PC-3 (cell line): ENCODE measurements at places on chromosomes 16 and 17. TPM values are rescaled to one million over a fixed set of nuclear protein-coding genes. Genes with fewer than 3 reads are reported as not detected.
A peak's percentile ranks its signal among the peaks of the same experiment; 100 is the strongest.

Gene MILR1
- 10.1 and 13.3 TPM in 2 replicates for total RNA-seq

Gene TNFRSF13B
- not detected in 2 replicates for total RNA-seq

Gene RUNDC3A
- total RNA-seq, result 0.29 and 1.4 TPM in 2 replicates

Gene TP53TG3C
- not detected in 2 replicates for total RNA-seq

Gene ACSM2A
- total RNA-seq, result not detected in 2 replicates

Gene OR1G1
- not detected in 2 replicates for total RNA-seq

Gene CES3
- total RNA-seq, result 0.26 and 0.58 TPM in 2 replicates

Gene BIRC5
- total RNA-seq, result 271 and 304 TPM in 2 replicates

Gene SEPTIN12
- not detected in 2 replicates for total RNA-seq

GRCh38 chr17:83079352-83079747 is at the start of gene METRNL:
Gene METRNL (plus strand): TSS chr17:83079609. CDS start chr17:83079816, 207 bp downstream.
- no peaks in the 10 kb centered on the region for H3K36me3 ChIP-seq
- DNase-seq, result peak; percentile 59
- no peak within 1 kb of the TSS for H3K27ac ChIP-seq
- H3K4me3 ChIP-seq, result peak within 1 kb of the TSS; percentile 73
- H3K27me3 ChIP-seq, result 0 out of 2 replicates have a peak, but pooled peaks cover 6% of the 10 kb centered on the region

DNA sequence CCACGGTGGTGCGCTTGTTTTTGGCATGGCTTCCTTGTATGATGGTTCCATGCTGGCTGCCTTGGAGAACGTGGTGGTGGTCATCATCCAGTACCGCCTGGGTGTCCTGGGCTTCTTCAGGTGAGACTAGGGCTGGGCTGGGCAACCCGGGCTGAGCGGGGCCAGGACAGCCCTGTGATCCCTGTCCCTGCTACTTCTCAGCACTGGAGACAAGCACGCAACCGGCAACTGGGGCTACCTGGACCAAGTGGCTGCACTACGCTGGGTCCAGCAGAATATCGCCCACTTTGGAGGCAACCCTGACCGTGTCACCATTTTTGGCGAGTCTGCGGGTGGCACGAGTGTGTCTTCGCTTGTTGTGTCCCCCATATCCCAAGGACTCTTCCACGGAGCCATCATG is 4.9 kb downstream of the CES2 start:
- no peak overlapping the region for H3K27ac ChIP-seq
- 0 out of 2 replicates have a peak, but pooled peaks cover 4% of the 10 kb centered on the region for H3K4me1 ChIP-seq
- H3K4me3 ChIP-seq, result no peak overlapping the region
- H3K36me3 ChIP-seq, result no peaks in the 10 kb centered on the region
- no peak for DNase-seq

DNA sequence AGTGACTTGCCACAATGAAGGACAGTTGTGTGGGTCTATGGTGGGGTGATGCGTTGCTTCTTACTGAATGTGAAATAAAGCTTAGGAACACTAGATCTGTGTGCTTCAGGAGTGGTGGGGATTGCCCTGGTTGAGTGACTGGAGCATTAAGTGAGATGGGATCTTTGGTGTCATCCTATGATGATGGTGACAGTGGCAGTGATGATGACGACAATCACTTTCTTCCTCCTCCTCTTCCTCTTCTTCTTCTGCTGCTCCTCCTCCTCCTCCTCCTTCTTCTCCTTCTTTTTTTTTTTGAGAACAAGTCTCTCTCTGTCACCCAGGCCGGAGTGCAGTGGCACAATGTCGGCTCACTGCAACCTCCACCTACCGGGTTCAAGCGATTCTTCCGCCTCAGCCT is 396.8 kb downstream of the SEC14L1 start:
- no peak overlapping the region for H3K27ac ChIP-seq
- H3K4me1 ChIP-seq, result no peaks in the 10 kb centered on the region
- H3K4me3 ChIP-seq, result no peak overlapping the region
- H3K27me3 ChIP-seq, result peaks cover 41% of the 10 kb centered on the region
- no peak for DNase-seq

- H3K27ac ChIP-seq, result no peak overlapping the region
- H3K4me3 ChIP-seq, result no peak overlapping the region
- H3K4me1 ChIP-seq, result peaks cover 12% of the 10 kb centered on the region
- H3K27me3 ChIP-seq, result no peaks in the 10 kb centered on the region
- DNase-seq, result no peak
Observed at GRCh38 chr16:84246679-84247077, 6.9 kb upstream of the KCNG4 start.

DNA sequence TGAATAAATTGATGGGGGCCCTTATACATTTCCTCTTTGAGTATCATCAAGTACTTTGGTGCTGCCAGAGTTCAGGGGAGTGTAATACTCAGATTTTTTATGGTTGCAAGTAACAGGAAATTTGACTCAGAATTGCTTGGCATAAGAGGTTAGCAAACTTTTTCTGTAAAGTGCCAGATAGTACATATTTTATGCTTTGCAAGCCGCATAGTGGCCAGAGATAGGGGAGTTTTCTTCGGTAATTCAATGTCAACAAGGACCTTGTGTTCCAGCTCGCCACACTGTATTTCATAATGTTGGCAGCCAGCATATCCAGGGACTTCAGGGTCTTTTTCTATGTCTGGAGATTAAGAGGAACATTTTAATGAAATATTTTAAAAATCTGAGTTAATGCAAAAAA is 51.0 kb upstream of the MARCHF10 start:
- H3K4me3 ChIP-seq, result no peak overlapping the region
- peaks cover 35% of the 10 kb centered on the region for H3K4me1 ChIP-seq
- H3K27me3 ChIP-seq, result no peaks in the 10 kb centered on the region
- no peaks in the 10 kb centered on the region for H3K36me3 ChIP-seq

- H3K27me3 ChIP-seq, result no peaks in the 10 kb centered on the region
- no peak overlapping the region for H3K4me3 ChIP-seq
- no peaks in the 10 kb centered on the region for H3K36me3 ChIP-seq
- H3K4me1 ChIP-seq, result peaks cover 24% of the 10 kb centered on the region
Observed at GRCh38 chr17:71192848-71193247, 928.0 kb upstream of the SOX9 start.

- no peaks in the 10 kb centered on the region for H3K27me3 ChIP-seq
- H3K4me3 ChIP-seq, result no peak overlapping the region
- peaks cover 14% of the 10 kb centered on the region for H3K4me1 ChIP-seq
Observed at GRCh38 chr17:50163843-50164696, 1.7 kb upstream of the SGCA start.

GRCh38 chr16:50396761-50397535 is 28.2 kb upstream of the BRD7 start:
- H3K4me3 ChIP-seq, result peak overlapping the region; percentile 48
- peak; percentile 93 for DNase-seq

- H3K36me3 ChIP-seq, result no peaks in the 10 kb centered on the region
- H3K27ac ChIP-seq, result no peak overlapping the region
- H3K27me3 ChIP-seq, result no peaks in the 10 kb centered on the region
- H3K4me1 ChIP-seq, result peaks cover 16% of the 10 kb centered on the region
- no peak overlapping the region for H3K4me3 ChIP-seq
Observed at GRCh38 chr17:20273741-20274500, 193.4 kb downstream of the LGALS9B start.

DNA sequence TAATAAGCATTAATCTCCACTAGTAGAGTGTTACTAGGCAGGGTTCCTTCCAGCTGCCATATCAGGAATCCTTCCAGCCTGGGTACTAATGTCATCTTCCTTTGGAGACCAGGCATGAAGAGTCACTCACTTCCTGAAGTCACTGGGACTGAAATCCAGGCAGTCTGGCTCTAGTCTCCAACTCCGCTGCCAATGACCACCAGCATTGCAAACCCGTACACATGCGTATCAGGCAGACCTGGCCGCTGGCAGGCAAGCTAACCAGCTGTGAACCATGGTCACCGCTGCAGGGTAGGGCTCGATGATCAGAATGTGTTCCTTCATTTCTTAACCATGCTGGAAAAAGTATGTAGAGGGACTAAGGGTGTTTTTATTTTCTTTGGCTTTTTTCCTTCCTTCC is 255.5 kb downstream of the CDH13 start:
- no peak overlapping the region for H3K4me3 ChIP-seq
- no peak overlapping the region for H3K27ac ChIP-seq
- no peaks in the 10 kb centered on the region for H3K36me3 ChIP-seq
- H3K27me3 ChIP-seq, result no peaks in the 10 kb centered on the region
- DNase-seq, result no peak

DNA sequence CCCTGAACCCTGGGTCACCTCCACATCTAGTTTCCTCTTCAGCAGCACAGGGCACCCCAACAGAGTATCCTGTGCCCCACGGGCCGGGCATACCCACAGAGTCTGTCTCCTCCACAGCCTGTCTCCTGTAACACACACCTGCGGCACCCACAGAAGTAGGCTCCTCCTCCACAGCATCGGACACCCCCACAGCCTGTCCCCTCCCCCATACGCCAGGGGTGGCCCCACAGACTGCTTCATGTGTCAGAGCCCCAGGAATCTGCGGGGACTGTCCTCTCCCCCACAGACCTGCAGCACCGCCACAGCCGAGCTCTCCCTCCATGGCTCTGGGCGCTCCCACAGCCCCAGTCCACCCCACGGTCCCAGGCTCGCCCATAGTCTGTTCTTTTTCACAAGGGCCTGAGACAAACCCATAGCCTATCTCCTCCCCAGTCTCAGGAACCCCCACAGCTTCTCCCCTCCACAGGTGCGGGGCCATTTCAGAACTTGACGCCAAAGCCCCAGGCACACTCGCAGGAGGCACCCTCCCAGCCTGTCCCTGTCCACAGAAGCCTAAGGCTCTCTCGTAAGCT is 1.4 kb downstream of the KIAA0753 start:
- no peaks in the 10 kb centered on the region for H3K27me3 ChIP-seq
- H3K36me3 ChIP-seq, result 0 out of 2 replicates have a peak, but pooled peaks cover under 1% of the 10 kb centered on the region
- no peak for DNase-seq
- H3K4me3 ChIP-seq, result peak overlapping the region; percentile 80
- H3K27ac ChIP-seq, result no peak overlapping the region
- peaks cover 29% of the 10 kb centered on the region for H3K4me1 ChIP-seq

GRCh38 chr16:49312389-49312985 is 30.8 kb upstream of the CBLN1 start:
- H3K4me1 ChIP-seq, result no peaks in the 10 kb centered on the region
- H3K27ac ChIP-seq, result no peak overlapping the region
- no peak for DNase-seq
- H3K27me3 ChIP-seq, result peaks cover 23% of the 10 kb centered on the region
- H3K36me3 ChIP-seq, result no peaks in the 10 kb centered on the region

DNA sequence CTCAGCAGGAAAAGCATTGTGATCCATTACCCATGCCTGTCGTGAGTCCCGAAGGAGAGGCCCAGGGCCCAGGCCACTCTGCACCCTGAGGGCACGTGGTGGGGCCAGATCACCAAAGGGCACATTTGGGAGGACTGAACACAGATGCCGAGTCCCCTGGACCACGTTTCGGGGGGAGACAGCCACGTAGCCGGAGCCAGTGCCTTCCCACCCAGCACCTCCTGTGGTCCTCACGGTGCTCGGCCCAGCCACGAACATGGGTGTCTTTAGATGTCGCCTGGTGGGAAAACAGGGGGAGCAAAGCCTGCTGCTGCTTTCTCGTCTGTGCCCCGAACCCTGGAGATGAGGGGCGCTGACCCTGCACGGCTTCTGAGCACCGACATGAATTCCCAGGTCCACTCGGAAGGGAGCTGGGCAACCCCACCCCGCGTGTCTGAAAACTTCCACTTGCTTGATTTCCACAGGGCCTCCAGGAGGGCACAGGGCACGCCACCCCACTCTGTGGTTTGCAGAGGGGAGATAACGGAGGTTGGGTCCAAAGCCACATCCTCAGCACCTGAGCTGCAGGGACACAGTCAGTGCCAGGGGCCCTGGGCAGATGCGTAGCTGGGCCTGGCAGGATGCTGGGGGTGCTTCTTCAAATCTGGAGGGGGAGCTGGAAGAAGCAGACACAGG is 14.4 kb downstream of the CBFA2T3 start:
- H3K4me1 ChIP-seq, result no peaks in the 10 kb centered on the region
- H3K36me3 ChIP-seq, result no peaks in the 10 kb centered on the region
- no peak for DNase-seq
- no peak overlapping the region for H3K27ac ChIP-seq
- no peak overlapping the region for H3K4me3 ChIP-seq

- no peak overlapping the region for H3K27ac ChIP-seq
- no peaks in the 10 kb centered on the region for H3K27me3 ChIP-seq
- no peaks in the 10 kb centered on the region for H3K36me3 ChIP-seq
Observed at GRCh38 chr16:2090777-2091546, 43.2 kb downstream of the TSC2 start.

- no peak overlapping the region for H3K4me3 ChIP-seq
- no peak overlapping the region for H3K27ac ChIP-seq
- no peak for DNase-seq
- H3K4me1 ChIP-seq, result no peaks in the 10 kb centered on the region
Observed at GRCh38 chr16:13402601-13403000, 501.2 kb downstream of the SHISA9 start.

GRCh38 chr16:2486645-2487516 is 12.0 kb downstream of the TBC1D24 start:
- no peak for DNase-seq

GRCh38 chr17:17072546-17072945 is 30.3 kb downstream of the MPRIP start:
- H3K27me3 ChIP-seq, result no peaks in the 10 kb centered on the region
- H3K4me1 ChIP-seq, result peaks cover 73% of the 10 kb centered on the region
- H3K36me3 ChIP-seq, result peaks cover 83% of the 10 kb centered on the region
- no peak overlapping the region for H3K4me3 ChIP-seq

DNA sequence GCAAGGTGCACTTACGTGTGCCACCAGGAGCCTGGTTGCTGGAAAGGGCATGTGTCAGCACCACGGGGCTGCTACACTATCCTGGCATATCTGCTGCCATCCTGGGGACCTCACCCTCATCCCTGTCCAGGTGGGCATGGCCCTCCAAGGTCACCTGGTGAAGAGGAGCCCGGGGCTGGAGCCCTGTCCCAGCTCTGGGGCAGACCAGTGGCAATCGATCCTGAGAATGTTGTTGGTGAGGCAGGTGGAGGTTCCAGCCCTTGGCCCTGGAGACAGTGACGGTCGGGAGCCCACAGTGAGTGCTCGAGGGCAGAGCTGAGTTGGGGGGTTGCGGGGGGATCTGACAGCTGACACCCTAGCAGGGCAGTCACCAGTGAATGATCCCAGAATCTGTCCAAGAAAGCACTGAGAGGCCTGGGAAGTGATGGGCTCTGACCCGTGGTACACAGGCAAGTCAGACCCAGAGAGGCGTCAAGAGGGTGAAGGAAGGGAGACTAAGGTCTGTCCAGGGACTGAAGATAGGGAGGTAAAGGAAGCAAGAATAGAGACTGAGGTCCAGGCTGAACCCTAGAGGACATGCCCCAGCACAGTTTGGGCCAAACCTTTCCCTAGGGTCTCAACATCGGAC is 17.6 kb downstream of the POLR3K start:
- H3K27ac ChIP-seq, result no peak overlapping the region
- no peaks in the 10 kb centered on the region for H3K36me3 ChIP-seq
- no peak for DNase-seq

DNA sequence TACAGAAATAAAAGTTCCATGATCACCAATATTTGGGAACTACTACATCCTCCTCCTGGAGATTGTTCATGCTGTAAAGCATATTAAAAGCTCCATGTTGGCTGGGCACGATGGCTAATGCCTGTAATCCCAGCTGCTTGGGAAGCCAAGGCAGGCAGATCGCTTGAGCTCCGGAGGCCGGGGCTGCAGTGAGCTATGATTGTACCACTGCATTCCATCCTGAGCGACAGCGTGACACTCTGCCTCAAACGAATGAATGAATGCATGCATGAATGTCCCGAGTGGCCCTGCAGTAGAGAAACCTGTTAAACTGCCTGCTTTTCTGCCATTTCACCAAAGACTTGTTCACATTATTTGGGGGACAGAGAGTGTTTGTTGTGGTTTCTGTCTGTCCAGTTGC is 15.0 kb downstream of the CNEP1R1 start:
- no peaks in the 10 kb centered on the region for H3K36me3 ChIP-seq
- DNase-seq, result no peak
- no peaks in the 10 kb centered on the region for H3K4me1 ChIP-seq
- no peak overlapping the region for H3K27ac ChIP-seq

GRCh38 chr16:85731179-85731578 is 19.7 kb downstream of the C16orf74 start:
- DNase-seq, result no peak
- no peaks in the 10 kb centered on the region for H3K4me1 ChIP-seq
- H3K36me3 ChIP-seq, result no peaks in the 10 kb centered on the region; the same call in 1 of the 2 replicates
- no peak overlapping the region for H3K27ac ChIP-seq
- no peaks in the 10 kb centered on the region for H3K27me3 ChIP-seq
